Activated CD4-positive, alpha-beta T cell treated with anti-CD3 and anti-CD28 coated beads for 24 hours (primary cell): ENCODE measurements at places on chromosomes 1 and 21.

DNA sequence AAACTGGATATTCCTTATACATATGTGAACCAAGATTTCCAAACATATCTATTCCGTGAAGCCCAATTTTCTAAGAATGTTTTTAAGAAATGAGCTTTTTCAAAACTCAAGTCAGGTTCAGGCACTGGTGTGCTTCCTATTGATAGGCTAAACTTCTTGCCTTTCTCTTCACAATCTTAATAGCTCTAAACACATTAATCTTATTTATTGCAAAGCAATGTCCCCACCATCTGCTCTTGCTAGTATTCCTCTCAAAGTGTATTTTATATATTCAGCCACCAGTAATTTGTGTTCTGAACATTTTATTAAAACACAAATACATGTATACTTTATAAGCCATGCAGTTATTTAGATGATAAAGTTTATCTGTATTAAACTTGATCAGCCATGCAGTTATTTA is 11.5 kb downstream of the ZNF281 start:
- no peak for DNase-seq

DNA sequence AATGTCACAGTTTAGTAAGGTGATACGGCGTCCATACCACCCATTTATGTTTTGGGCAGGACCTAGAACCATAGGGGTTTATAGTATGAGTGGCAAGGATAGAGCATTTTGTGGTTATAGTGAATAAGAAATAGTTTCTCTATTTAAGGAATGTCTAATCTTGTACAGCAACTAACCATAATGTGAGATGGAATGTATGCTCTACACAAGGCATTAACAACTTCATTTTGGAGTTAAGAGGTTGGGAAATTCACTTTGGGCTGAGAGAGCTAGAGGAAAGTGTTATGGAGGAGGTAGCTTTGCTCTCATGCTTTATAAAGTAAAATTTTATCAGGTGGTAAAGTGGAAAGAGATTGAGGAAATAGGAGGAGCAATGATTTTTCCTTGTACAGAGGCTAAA is 3.0 kb upstream of the MCL1 start:
- DNase-seq = no peak

DNA sequence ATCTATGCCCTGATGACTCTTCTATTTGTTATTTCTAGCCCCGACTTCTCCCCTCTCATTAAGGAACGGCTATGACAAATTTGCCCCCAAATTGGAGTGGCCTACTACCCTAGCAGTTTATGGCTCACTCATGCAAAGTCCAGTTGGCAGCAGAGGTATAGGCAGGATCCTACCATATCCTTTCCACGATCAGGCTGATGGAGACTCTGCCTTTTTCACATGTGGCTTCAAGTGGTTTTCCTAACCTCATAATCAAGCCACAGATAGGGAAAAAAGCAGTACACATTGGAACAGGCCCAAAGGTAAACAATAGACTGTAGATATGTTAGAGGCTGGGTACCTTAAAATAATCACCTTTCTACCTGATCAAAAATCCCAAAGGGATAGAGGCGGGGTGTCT is 292.5 kb downstream of the NCAM2 start:
- no peak for DNase-seq

DNA sequence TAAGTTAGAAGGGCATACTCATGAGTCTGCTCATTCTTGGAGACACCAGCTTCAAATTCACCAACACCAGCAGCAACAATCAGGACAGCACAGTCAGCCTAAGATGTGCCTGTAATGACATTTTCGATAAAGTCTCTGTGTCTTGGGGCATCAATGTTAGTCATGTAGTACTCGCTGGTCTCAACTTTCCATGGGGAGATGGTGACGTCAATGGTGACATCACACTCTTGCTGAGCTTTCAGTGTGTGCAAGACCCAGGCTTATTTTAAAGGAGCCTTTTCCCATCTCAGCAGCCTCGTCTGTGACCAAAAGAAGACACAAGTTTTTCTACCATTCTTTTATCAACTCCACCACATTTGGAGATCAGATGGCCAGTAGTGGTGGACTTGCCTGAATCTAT is 75.5 kb downstream of the SERINC2 start:
- no peak for DNase-seq

DNA sequence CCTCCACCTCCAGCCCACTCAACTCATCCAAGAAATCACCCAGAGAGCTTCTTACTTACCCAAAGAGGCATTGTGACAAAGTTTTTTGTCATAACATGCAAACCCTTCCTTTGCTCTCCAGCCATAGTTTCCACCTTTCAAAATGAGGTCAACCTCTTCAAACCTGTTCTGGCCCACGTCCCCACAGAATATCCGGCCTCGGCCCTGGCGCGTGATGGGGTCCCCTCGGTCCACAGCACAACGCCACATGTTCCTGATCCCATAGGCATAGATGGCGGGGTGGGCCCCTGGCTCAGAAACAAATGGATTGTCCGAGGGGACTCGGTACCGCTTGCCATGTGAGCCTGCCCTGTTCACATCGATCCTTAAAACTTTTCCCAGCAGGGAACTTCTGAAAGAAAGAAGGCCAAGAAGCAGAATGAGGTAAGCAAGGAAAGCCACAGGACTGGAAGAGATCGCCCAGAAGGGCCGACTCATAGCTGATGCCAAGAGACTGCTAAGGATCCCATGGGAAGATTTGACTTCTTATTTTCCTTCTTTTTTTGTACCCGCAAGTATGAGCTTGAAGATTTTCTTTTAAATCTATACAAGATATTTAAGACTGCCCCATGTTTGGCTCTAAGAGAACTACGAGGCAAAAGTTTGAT is 7.8 kb downstream of the HHIPL2 start:
- DNase-seq = no peak

GRCh38 chr1:163085904-163086268 is 16.7 kb downstream of the RGS4 start:
- DNase-seq = no peak

- DNase-seq = no peak
Observed at GRCh38 chr21:33025489-33026442, at the start of gene OLIG2. TSS of gene OLIG2 (plus strand) at chr21:33025935. CDS start at chr21:33026863, 928 bp downstream.

DNA sequence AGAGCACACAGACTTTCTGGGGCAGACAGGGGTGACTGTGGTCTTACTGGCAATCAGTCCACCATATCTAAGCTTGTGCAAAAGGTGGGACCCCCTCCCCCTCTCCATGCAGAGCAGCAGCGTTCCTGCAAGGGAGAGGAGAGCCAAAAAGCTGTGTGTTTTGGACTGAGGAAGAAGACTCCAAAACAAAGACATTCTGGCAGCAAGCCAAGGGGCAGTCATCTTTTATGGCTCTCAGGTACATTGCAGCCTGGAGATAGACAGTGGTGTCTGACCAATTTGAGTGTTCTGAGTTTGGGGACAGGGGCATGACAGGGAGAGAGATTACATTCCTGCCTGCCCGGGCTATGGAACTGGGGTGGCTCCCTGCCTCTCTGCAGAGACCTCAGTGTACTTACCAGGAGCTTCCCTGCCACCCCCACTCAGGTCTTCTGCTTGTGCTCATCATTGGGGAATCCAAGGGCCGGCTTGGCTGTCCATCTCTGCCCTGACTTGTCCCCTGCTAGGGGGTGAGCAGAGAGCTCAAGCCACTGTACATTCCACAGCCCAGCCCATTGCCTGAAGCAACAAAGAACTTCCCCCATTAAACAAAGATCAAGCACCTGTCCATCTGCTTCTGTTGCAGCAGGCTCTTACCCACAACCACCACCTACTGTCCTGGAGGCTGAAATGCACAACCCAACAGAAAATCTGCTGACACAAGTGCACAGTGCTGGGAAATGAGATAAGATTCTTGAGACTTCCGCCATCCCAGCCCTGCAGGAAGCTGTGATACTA is 131.1 kb downstream of the EVI5 start:
- no peak for DNase-seq

GRCh38 chr1:40153073-40153770 is 8.0 kb upstream of the RLF start:
- DNase-seq = no peak

GRCh38 chr21:46544824-46545223 is 60.1 kb downstream of the S100B start:
- DNase-seq = no peak

GRCh38 chr1:14605945-14606344 is 7.5 kb downstream of the KAZN start:
- no peak for DNase-seq

- no peak for DNase-seq
Observed at GRCh38 chr1:204520834-204521709, 4.9 kb downstream of the MDM4 start.

DNA sequence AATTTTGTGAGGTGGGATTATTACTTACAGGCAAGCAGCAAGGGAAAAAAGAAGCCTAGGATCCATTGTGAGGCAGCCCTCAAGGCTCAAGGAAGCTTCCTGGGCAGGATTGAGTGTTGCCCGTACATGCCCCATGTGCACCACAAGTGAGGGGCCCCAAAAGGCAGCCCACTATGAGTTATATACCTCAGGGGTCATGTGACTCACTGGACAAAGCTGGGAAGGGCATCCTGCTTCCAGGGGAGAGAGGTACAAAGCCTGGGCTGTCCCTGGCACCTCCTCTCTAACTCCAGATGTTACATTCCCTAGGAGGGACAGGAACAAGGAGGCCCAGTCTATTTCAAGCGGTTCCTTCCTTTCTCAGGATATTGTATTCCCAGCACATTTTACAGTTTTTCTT is 34.0 kb upstream of the CD1D start:
- DNase-seq = no peak
